Melanocyte of skin (primary cell): ENCODE measurements at places on chromosomes 6 and 20. TPM values are rescaled to one million over a fixed set of nuclear protein-coding genes. Genes with fewer than 3 reads are reported as not detected.

HAO1 gene
- not detected in 2 replicates for total RNA-seq

PTGIS gene
- 0.73 TPM in 1 of 2 replicates, not detected in the other for total RNA-seq

C20orf202 gene
- total RNA-seq, result not detected in 2 replicates

EBF4 gene
- total RNA-seq, result 0.34 and 0.73 TPM in 2 replicates

DPPA5 gene
- total RNA-seq, result not detected in 2 replicates

VSTM2L gene
- total RNA-seq, result 0.31 and 0.33 TPM in 2 replicates

TREM2 gene
- not detected in 2 replicates for total RNA-seq

IMPG1 gene
- not detected in 2 replicates for total RNA-seq

TTLL9 gene
- total RNA-seq, result 0.34 TPM in 1 of 2 replicates, not detected in the other

DDAH2 gene
- total RNA-seq, result 22.0 and 27.3 TPM in 2 replicates

KIF13A gene
- total RNA-seq, result 65.7 and 70.9 TPM in 2 replicates

C20orf204 gene
- total RNA-seq, result 0.93 and 1.00 TPM in 2 replicates

PDE7B gene
- total RNA-seq, result 6.5 and 25.1 TPM in 2 replicates

C6orf52 gene
- 0.46 TPM in 1 of 2 replicates, not detected in the other for total RNA-seq

ALDH8A1 gene
- 0.31 and 2.3 TPM in 2 replicates for total RNA-seq

C20orf173 gene
- not detected in 2 replicates for total RNA-seq

SEL1L2 gene
- not detected in 2 replicates for total RNA-seq

BPIFA1 gene
- total RNA-seq, result not detected in 2 replicates

FHL5 gene
- total RNA-seq, result not detected in 2 replicates

LPIN3 gene
- 11.4 and 13.4 TPM in 2 replicates for total RNA-seq

GNAS-AS1 gene
- total RNA-seq, result 0.46 and 0.67 TPM in 2 replicates

TDP2 gene
- total RNA-seq, result 16.3 and 17.7 TPM in 2 replicates

TPD52L1 gene
- 2.0 and 5.6 TPM in 2 replicates for total RNA-seq

SLC17A2 gene
- total RNA-seq, result not detected in 2 replicates
